Anterior cingulate cortex (tissue), 58 donors: ENCODE measurements at places on chromosomes 13 and 19.
A peak's percentile ranks its signal among the peaks of the same experiment; 100 is the strongest.

GRCh38 chr19:44499559-44499958 lies 763 bp downstream of the ZNF180 start:
- no peak for DNase-seq

- peak; percentile 79 for DNase-seq
These were observed 10.9 kb upstream of the CERS1 start for GRCh38 chr19:18906605-18907519.

- no peak for DNase-seq
These were observed 1484.8 kb downstream of the EFNB2 start for GRCh38 chr13:105050686-105051085.

DNA sequence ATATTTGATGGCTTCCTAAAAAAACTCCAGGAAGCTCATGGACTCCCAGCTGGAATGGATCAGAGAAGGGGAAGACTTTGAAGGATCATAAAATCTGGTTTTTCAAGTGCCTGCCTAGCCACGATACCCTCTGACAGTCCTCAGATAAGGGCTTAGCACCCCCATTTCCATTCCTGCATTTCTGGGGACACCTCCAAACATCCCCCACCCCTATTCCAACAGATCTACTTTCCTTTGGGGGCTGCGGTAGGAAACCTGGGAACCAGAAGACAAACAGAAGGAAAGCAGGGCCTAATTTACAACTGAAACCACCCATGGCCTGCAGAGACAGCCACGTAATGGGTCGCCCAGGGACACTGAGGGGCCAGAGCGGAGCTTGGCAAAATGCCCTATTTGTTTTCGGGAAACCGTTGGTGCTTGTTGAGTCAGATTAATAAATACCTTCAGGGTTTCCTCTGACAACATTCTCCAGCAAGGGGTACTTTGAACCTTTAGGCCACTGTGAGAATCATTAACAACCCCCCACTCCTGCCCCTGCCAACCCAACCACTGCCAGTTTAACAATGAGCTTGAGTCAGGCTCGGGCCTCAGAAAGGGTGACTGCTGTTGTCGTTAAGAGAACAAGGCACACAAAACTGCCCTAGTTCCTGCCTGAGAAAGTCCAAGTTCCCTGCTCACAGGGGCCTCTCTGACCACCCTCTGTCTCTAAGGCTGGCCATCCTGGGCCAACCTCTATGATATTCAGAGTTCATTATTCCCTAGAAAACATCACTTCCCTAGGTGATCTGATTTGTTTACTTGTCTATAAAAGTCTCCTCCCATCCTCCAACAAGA lies 23.5 kb downstream of the RHPN2 start:
- DNase-seq = peak; percentile 58

DNA sequence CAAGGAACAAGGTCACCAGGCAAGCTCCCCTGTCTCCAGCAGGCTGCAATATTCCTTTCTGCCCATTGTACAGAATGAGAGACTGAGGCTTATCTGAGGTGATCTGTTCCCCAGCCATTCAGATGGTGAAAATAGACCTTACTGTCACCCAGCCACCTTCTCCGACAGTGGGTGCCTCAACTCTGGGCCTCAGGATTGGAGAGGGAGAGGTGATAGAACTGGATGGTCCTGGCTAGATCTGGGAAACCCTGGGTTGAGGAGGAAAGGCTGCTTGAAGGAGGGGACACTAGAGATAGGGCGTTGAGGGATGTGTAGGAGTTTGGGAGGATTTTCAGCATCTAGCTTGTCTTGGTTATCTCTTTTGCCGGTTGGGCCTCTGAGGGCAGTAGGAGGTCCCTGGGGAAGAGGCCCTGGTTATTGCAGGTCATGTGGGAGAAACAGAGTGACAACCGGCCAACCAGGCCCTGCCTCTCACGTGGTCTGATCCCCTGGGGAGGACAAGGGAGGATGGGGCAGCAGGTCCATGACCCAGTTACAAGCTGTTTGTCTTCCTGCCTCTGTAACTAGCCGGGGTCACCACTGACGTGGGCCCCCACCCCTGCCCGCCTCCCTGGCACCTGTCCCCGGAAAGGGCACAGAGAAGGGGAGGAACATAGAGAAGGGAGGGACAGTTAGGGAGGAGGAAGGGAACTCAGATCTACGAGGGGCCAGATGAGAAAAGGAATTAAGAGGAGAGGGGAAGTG lies 8.2 kb downstream of the NFIC start:
- DNase-seq = no peak

DNA sequence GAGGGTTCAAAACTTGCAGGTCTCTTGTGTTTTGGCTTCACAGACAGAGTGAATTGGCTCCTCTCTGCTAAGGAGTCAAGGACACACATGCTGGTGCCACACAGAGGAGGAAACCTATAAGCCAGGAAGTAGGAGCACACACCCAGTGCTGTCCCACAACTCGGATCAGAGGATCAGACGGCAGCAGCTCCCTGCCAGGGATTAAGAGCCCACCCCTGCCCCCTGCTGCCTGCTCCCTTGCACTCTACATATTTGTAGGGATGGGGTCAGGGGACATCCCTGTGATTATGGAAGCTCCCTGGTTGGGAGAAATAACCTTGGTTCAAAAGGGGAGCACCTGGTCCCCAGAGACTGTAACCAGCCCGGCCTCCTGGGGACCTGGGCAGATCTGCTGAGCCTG lies 77.5 kb upstream of the CLDN10 start:
- DNase-seq = no peak

- peak; percentile 69 for DNase-seq
These were observed at the start of gene USP12 for GRCh38 chr13:27171244-27171826. TSS of gene USP12 (minus strand) at chr13:27171811. CDS start at chr13:27171639, 172 bp downstream.

DNA sequence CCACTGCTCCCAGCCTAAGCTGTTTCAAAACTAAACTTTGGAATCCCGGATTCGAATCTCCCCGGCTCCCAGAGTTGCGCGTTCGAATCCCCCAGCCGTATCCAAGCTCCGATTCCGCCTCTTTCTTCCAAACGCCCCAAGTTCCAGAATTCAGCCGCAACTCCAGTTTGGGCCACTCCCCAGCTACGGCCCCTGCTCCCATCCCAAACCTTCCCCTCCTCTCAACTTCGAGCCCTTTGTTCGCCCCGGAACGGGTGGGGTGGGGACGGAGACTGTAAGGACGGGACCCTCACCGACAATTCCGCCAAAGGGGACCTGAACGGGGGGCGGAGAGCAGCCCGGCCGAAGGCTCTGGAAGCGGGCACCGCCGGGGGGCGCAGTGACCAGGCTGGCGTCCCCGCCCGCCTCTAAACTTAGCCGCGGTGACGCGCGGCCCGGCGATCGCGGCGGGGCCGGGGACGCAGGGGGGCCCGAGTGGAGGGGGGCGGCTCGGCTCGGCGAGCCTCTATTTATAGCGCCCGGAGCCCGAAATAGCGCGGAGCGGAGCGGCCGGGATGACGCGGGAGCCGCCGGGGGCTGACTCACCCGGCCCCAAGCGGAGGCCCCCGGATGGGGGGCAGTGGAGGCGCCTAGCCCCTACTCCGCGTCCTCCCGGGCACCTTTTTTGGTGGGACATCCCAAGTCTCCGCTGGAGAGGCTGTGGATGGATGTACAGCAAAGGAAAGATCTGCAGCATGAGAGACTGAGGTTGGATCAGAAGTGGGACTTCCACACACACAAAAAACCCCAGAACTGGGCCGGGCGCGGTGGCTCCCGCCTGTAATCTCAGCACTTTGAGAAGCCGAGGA lies 4.9 kb upstream of the ERCC1 start:
- no peak for DNase-seq

DNA sequence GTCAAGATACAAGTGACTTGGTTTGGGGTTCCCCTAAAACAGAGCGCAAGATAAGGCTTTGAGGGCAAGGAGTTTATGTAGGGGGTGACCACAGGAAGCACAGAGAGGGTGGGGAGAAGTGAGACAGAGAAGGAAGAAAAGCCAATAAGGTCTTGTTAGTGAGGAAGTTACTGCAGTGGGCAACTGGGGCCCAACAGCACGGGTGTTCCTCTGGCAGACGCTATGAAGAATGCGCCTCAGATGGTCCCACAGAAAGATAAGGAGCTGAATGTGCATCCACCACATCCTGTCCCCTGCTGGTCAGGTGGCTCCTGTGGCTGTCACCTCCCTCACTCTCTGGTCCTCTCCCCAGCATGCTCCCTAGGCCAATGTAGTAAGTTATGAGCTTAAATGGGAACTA lies 333.5 kb downstream of the TSHZ3 start:
- no peak for DNase-seq

GRCh38 chr13:101157261-101157660 lies 259.0 kb downstream of the NALCN start:
- DNase-seq = no peak

GRCh38 chr13:26221721-26222519 lies at the start of gene RNF6:
TSS of gene RNF6 (minus strand) at chr13:26222314. CDS start at chr13:26219649, 2,665 bp downstream.
- DNase-seq = peak; percentile 87

GRCh38 chr13:113094410-113094800 lies 11.2 kb upstream of the F7 start:
- DNase-seq = no peak

- DNase-seq = no peak
These were observed 2.8 kb downstream of the NAXD start for GRCh38 chr13:110618167-110618566.

DNA sequence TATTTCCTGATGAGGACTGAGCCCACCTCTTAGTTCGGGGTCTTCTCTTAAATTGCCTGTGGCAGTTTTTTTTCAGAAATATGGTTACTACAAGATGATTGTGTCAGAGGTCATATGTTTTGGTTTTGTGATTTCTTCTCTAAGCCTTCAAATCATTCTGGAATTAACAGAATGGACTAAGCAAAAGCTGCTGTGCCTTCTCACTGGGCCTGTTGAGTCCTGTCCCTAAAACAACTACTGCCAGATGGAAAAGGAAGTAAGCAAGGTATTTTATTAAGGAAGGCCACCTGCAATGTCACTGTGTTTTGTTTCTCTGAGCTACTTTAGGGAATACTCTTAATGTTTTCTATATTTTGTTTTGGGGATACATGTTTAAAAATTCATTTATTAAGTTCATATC lies 470.8 kb downstream of the PCDH20 start:
- no peak for DNase-seq

GRCh38 chr13:30744056-30744680 lies 8.8 kb downstream of the ALOX5AP start:
- DNase-seq = no peak

GRCh38 chr13:90926459-90926858 lies 421.0 kb upstream of the MIR17HG start:
- DNase-seq = no peak

DNA sequence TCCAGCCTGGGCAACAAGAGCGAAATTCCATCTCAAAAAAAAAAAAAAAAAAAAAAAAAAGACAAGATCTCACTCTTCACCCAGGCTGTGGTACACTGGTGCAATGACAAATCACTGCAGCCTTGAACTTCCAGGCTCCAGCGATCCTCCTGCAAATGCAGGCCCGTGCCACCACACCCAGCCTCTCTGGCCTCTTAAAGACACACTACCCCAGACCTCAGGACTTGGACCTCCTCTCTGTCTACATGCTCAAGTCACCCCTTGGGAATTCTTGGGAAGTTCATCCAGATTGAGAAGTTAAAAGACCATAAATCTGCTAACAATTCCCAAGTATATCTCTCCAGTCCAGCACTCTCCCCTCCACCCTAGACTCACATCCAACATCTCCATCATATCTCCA lies 10.6 kb upstream of the HIPK4 start:
- no peak for DNase-seq
